Left cardiac atrium (tissue), 4 donors: ENCODE measurements at places on chromosomes 16 and 17.

DNA sequence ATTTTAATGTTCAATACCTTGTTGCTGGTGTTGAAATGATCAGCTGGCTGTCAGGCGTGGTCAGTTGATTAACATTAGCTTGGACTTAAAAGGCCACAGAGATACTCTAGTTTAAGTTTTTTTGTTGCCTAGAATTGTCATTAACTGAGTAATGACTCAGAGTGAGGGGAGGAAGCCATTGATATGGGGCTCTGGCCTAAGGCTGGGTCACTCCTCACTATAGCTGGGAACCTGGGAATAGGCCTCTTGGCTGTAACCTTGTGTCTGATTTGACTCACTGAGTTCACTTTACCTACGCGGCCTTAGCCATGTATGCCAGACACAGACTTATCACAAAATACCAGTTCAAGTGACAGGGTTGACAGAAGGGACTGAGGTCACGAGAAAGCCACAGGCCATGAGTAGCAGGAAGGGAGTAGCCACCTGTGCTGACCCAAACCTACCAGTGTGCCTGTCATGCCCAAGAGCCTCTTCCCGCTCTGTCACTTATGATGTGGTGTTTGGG, 37.9 kb upstream of the ADCY7 start:
- DNase-seq, result no peak

- DNase-seq, result no peak
Measured at GRCh38 chr16:50190292-50190691, 37.2 kb downstream of the TENT4B start.

DNA sequence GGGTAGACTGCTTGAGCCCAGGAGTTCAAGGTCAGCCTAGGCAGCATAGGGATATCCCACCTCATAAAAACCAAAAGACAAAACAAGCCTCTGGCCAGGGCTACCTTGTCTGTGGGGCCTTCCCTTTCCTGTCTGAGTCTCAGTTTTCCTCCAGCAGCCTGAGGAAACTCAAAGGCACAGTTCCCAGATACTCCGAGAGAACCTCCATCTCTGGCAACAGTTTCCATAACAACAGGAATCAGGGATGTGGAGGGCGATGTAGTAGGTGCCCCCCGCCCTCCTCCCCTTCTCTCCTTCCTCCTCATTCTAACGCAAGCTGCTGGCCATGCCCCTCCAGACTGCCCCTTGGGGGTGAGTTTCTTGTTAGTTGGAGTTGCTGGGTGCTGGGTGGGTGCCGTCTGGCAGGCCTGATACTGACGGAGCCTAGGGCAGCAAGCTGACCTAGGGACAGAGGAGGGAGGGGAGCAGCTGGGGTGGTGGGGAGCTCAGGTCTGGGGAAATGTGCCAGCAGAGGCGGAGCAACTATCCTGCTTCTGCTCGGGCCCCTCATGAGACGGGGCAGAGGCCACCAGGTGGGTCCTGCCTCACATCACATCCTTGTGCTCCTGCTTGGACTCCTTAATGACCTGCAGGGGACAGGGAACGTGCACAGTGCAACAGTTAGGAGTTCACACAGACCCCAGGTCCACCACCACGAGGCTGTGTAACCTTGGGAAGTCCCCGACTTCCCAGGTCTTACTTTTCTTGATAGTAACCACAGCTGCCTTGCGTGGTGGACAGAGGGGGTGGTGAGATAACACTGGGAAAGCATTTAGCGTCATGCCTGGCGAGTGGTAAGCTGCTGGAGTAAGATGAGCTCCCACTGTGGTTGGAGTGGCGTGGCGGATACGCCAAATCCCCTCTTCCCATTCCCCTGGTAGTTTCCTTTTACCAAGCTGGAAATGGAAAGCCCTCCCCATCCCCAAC, 7.8 kb upstream of the EFTUD2 start:
- no peak for DNase-seq

- no peak for DNase-seq
Measured at GRCh38 chr17:49722066-49722465, 14.3 kb upstream of the SLC35B1 start.
